Left renal cortex interstitium (tissue), 4 donors: ENCODE measurements at places on chromosomes 7 and 10.

DNA sequence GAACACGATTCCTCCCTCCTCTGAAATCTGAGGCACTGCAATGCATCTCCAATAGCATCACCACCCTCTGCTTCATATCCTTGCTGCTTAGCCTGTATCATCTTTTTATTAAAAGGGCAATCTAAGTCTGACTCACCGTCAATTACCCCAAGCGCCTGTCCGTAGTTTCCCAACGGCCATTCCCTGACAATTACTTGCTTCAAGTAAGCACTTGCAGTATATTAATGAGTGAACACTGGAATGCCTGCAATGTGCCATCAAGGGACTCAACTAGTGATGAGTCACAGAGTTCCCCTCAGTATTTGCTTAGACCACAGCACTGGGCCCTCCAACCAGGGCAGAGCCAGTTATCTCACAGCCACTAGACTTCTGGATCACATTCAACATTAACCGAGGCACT lies 19.5 kb upstream of the PPP1R3C start:
- DNase-seq = no peak

GRCh38 chr7:80537091-80537490 lies 25.2 kb upstream of the GNAT3 start:
- no peak for DNase-seq

DNA sequence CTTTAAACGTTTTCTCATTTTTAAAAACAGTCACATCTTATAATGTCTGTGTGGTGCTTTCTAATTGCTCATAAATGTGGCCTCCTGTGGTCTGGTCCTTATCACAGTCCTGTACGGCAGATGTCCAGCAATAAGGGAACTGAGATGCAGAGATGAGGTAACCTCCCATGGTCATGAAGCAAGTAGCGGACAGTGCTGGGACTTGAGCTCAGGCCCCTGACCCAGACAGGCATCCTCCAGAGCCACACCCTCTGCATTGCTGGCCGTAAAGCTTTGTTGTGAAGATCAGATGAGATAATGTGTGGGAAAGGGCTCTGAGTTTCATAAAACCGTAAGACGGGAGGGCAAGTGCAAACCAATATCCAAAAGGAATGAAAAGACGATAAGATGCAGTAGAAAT lies 48.2 kb downstream of the DYNC2I1 start:
- no peak for DNase-seq

- DNase-seq = no peak
Measured at GRCh38 chr10:80870282-80870681, 332.6 kb downstream of the SH2D4B start.

DNA sequence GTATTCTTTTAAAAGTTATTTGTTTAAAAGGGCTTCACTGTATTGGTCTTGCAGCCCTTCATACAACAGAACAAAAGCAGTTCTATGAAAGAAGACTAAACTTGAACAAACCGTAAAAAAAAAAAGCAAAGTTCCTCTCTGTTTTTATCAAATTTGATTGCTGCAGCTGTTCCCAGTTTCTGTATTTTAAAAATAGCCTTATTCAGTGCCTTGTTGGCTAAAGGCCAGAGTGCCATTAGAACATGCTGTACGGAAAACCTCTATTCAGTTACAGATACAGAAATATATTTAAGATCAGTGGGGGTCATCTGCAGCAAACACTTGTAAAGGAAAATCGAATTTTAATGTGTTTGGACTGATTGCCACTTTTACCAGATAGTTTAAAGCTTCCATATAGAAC lies 207.8 kb upstream of the ETV1 start:
- peak; percentile 8 for DNase-seq

DNA sequence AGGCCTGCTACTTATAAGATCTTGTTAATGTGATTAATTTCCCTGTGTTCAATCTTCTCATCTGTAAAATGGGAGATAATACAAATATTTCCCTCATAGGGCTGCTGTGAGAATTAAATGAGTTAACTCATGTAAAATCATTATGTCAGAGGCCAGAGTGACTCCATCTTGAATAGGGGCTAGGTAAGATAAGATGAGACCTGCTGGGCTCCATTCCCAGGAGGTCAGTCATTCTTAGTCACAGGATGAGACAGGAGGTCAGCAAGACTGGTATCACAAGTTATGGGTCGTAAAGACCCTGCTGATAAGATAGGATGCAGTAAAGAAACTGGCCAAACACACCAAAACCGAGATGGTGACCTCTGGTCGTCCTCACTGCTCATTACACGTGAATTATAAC lies 200.7 kb downstream of the CYP26A1 start:
- DNase-seq = no peak

DNA sequence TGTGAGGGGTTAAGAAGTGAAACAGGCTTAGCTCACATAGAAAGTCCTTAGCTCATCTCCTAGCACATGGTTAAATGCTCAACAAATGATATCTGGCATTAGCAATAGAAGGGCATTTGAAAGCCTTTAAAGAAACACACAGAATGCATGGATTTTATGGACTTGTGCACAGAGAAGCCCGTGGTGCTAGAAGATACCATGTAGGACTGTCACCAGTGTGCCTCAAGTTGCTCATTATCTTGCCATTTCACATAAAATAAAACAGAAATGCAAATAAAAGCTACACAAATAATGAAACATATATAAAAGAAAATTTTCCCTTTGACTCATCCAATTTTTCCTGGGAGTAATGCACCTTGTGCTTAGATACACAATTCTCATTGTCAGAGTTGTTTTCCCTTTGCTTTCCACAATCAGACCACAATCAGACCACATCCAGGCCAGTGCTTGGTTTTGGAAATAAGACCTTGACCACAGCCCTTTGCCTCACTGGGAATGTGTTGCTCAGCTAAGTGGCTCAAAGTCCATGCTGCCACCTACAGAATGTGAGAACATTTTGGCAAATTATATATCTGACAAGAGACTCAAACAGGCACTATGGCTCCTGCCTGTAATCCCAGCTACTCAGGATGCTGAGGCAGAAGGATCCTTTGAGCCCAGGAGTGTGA lies 9.5 kb upstream of the WDR11 start:
- no peak for DNase-seq

DNA sequence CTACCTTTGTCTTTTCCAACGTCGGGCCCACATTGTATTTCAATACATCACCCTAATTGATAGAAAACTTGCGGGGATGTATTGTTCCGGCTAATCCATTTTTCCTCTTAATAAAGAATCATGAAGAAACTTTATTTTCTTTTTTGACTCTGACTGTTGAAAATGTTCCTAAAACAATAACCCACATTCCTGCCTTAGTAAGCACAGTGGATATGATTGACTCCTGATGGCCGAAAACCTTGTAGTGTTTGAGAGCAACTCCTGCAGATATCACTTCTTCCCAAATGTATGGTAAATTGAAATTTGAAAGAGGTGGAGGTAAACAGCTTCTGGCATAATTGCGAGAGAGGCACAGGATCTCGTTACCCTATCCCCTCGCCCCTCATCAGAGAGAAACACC lies 65.7 kb downstream of the BICC1 start:
- no peak for DNase-seq

DNA sequence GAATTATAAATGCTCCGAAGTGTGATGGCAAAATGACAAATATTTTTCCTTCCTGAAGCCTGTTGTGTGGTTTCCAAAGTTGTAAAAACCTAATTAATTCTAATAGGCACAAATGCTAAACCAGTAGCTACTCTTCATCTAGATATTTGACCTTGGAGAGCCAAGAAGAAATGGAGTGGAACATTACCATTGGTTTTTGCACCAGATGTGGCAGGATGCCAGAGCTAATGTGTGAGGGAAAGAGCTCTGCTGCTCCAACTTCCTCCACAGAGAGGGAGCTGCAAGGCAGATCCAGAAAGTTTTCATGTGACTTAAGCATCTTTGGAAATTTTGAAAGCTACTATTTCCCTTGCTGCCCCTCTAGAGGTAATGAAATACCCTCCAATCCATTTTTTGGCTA lies 65.1 kb upstream of the HPS1 start:
- no peak for DNase-seq

DNA sequence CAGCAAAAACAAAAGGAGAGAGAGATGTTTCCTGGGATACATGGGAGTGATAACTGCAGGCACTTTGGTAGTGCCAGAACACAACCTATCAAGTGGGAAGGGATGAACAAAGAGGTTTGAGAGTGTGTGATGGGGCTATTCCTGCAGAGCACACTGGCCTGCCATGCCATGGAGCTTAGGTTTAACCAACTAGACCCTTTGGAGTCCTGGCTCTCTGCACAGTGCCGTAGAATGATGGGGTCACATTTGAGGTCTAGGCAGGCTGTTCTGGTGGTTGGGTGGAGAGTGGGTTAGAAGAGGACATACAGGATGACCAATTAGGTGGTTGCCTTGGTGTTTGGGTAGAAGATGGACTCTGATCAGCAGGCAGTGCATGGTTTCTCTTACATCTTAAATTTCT lies 101.9 kb upstream of the HABP2 start:
- no peak for DNase-seq

GRCh38 chr10:35336921-35337823 lies 863 bp downstream of the CCNY start:
- no peak for DNase-seq

- DNase-seq = no peak
Measured at GRCh38 chr10:104731192-104731591, 90.1 kb downstream of the SORCS3 start.

- no peak for DNase-seq
Measured at GRCh38 chr10:49144058-49144720, 10.4 kb upstream of the FAM170B start.

DNA sequence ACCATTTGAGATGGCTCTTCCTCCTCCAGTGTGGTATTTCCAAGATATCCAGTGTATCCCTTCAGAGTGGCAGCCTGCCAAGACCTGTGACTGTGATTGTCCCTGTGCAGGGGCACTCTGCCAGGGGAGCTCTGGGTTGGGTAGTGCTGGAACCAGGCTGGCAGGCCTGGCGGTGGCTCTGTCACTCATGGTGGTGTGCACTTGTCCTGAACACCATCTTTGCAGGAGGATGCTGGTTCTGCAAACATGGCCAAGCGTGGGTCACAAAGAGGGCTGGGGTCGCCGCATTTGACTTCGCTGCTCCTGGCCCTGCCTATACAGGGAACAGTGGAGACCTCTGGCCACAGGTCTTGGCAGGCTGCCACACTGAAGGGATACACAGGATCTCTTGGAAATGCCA lies 205.2 kb downstream of the PRPF18 start:
- DNase-seq = no peak

GRCh38 chr10:113087165-113088029 lies 137.3 kb downstream of the TCF7L2 start:
- DNase-seq = no peak

DNA sequence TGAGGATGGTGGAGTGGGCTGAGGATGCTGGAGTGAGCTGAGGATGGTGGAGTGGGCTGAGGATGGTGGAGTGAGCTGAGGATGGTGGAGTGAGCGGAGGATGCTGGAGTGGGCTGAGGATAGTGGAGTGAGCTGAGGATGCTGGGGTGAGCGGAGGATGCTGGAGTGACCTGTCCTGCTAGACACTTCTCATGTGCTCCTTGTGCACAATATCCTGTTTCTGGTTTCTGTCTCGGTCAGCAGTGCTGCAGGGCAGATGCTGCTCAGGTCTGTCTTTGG lies 29.2 kb downstream of the ANXA8 start:
- DNase-seq = no peak

- no peak for DNase-seq
Measured at GRCh38 chr7:38211940-38212339, 33.9 kb downstream of the STARD3NL start.

GRCh38 chr7:14229047-14229446 lies 239.6 kb upstream of the ETV1 start:
- DNase-seq = no peak

DNA sequence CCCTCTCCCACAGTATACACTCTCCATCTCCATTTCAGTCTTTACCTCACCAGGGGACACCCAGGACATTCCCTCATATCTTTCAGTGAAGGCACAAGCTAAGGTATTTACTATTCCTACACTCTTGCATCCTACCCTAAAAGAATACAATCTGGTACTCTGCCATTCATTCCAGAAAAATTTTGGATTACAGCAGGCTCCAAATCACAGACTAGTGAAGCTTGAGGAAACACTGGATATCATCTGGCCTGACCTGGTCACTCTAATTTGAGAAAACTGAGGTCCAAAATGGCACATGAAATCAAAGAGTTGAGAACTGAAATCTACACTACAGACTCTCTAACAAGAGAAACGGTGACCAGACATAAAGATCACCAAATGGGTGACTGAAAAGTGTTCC lies 61.7 kb downstream of the CREB3L2 start:
- DNase-seq = no peak

GRCh38 chr10:118868589-118868988 lies 113.8 kb upstream of the CACUL1 start:
- DNase-seq = no peak

DNA sequence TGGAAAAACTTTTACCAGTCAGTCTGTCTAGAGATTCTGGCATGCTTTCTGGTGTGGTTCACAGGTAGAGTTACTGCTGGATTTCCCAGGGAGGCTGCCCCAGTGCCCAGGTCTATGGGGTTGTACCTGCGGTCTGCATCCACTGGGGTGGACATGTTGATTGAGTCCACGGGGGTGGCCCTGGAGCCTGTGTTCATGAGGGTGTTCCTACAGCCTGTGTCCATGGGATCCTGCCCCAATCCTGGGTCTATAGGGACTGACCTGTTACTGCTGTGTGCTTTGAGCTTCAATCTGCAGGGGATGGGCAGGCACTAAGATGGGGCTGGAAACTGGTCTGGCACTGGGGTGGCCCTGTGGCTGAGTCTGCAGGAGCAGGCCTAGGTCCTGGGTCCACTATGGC lies 54.5 kb upstream of the PRPS1L1 start:
- no peak for DNase-seq

GRCh38 chr10:21895932-21896331 lies 107.6 kb downstream of the DNAJC1 start:
- no peak for DNase-seq

DNA sequence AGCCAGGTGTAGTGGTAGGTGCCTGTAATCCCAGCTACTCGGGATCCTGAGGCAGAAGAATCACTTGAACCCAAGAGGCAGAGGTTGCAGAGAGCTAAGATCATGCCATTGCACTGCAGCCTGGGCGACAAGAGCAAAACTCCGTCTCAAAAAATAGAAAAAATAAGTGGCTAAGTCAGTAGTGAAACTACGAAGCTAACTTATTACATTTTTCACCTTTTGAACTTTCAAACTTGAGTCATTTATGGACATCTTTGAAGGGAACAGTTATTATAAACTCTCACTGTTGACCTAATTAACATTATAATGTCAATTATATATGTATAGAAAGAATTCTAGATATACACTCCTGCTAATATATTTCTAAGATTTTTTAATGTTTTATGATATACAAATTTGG lies 541.5 kb upstream of the C7orf33 start:
- no peak for DNase-seq

- DNase-seq = no peak
Measured at GRCh38 chr7:130897515-130898419, 163.8 kb upstream of the KLF14 start.

- DNase-seq = no peak
Measured at GRCh38 chr7:83451501-83452045, 197.4 kb downstream of the SEMA3E start.

- no peak for DNase-seq
Measured at GRCh38 chr7:45679516-45679915, 105.3 kb downstream of the ADCY1 start.

DNA sequence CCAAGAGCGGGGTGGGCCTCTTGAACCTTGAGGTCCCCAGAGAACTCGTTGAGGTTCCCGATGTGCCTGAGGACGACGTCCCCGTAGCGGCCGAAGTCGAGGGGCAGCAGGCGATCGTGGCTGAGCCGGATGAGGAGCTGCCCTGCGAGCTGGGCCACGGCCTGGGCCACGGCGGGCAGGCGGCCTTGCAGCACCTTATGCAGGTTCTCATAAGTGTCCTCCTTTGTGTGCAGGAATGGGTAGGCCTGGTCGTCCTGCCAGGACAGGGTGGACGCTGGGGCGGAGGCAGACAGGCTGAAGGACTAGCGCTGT lies 14.2 kb downstream of the TFR2 start:
- no peak for DNase-seq

- DNase-seq = no peak
Measured at GRCh38 chr7:2517678-2518507, 1.7 kb upstream of the LFNG start.
